ENCODE measurements at places on chromosomes 3 and 15.

GRCh38 chr3:69764861-69765260 is 25.6 kb downstream of the MITF start:
- no peak for DNase-seq

DNA sequence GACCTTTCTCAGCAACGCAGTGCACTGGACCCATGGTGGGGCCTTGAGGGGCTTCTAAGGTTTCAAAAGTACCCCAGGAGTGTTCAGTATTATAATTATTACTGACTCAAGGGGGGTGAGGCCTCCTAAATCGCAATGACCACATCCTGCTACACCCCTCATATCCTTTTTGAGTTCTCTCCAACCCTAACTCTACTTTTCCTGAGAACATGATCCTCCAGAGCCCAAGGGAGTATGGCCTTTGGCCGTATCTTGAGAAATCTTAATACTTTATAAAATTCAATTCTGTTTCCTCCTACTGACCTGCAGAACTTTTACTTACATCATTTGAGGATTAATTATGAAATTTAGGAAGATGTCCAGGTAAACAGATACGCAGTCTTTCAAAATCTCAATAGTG is 30.4 kb upstream of the RARRES1 start:
- no peak for DNase-seq

DNA sequence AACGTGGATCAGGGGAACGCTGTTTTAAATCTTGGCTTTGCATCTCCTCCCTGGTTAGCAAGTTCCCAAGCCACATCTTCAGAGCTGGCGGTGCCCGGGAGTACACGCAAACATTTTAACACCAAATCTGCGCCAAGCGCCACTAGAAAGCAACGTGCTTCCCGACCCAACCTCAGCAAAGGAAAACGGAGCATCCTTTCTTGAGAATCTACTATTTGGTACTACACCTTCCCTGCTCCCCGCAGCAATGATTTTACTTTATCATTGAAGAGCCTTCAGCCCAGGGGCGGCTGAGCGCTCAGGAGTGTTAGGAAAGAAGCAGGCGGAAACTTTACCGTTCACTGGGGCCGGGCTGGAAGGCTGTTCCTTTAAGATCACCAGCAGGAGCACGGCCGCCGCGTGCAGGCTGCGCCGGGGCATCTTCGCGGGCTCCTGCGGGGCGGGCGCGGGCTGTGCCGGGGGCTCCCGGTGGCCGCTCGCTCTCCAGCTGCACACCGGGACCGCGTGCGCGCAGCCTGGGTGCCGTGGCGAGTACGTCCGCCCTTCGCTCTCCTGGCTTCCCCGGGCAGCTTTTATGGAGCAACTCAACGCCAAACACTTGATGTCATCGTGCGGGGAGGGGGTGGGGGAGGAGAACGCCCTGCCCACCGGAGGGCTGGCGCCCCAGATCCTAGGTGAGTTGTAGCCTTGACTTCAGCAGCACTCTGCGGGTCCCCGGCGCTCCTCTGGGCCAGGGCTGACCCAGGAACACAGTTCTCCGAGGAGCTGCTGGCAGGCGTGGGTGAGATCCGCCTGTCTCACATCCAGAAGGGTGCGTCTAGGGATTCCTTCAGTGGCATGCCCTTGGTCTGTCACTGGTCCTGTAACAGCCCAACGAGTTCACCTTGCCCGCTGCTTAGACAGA is at the start of gene CA12:
CA12 (minus strand) TSS at position 546 of the 904 bp plus-strand sequence; CDS start at position 420, 126 bp downstream.
- DNase-seq = peak; percentile 62

DNA sequence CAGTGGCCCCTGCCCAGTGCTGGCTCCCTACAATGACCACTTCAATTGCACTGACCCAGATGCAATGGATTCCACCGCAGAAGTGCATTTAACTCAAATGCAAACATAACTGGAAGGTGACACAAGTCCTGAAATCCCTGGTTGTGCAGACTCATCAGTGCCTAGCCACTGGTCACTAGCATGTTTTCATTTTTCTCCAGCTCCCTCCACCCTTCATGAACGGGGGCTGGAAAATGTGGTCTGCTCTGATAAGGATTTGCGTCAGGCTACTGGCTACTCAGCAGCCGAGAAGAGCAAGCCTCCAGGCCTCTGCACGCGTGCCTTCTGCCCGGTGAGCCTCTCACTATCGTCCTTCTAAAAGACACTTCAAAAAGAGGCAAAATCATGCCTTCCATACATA is 27.4 kb upstream of the FURIN start:
- no peak for DNase-seq

- DNase-seq = no peak
These were observed 189.6 kb downstream of the ARRDC4 start for GRCh38 chr15:98150084-98150483.

GRCh38 chr15:64144192-64144564 is 7.4 kb upstream of the SNX22 start:
- DNase-seq = no peak

All from NCI-H146 (cell line).